Adrenal gland (tissue), 19 donors: ENCODE measurements at places on chromosomes 13 and 19.

GRCh38 chr19:48968813-48969218, 3.7 kb downstream of the FTL start:
- no peak overlapping the region for H3K27ac ChIP-seq
- H3K27me3 ChIP-seq: no peaks in the 10 kb centered on the region
- H3K4me1 ChIP-seq: peaks cover 27% of the 10 kb centered on the region
- no peak for DNase-seq

GRCh38 chr13:99276706-99277105, 18.5 kb upstream of the GPR18 start:
- DNase-seq: no peak
- no peaks in the 10 kb centered on the region for H3K36me3 ChIP-seq
- peaks cover 9% of the 10 kb centered on the region for H3K4me1 ChIP-seq
- H3K27me3 ChIP-seq: no peaks in the 10 kb centered on the region
- H3K4me3 ChIP-seq: no peak overlapping the region

- no peak overlapping the region for H3K27ac ChIP-seq
- no peaks in the 10 kb centered on the region for H3K36me3 ChIP-seq
- peaks cover 9% of the 10 kb centered on the region for H3K27me3 ChIP-seq
- no peak for DNase-seq
Observed at GRCh38 chr19:50647879-50648615, 1.2 kb upstream of the C19orf81 start.

DNA sequence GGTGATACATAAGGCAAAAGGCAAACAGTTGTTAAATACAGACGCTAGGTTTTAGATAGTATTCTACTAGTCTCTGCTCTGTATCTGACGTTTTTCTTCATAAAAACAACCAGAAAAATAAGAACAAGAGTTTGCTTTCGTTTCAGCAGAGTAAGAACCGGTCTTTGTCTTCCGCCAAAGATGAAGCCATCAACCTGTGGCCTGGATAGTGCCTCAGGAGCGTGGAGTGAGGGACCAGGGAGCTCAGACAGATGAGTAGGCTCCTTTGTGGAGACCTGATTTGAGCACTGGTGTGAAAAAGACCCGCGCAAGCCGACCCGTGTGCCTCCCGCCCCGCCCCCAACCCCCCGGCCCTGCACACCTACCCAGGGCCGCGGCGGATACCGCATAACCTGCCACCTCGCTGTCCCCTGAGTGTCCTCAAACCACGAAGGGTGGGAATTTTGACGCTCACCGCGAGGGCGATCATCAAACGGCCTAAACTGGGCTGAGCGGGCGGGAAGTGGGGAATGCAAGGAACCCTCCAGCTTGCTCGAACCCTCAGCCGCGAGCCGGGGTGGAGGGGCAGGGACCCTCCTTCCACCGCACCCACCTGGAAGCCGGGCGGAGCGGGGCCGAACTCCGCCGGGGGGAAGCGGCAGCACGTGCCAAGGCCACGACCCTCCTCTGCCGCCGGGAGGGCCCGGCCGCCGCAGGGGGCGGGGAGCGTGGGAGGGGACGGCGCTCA, 866 bp upstream of the LMO7 start:
- peak overlapping the region; percentile 89 for H3K4me3 ChIP-seq
- H3K27ac ChIP-seq: peak overlapping the region; percentile 61
- H3K36me3 ChIP-seq: no peaks in the 10 kb centered on the region
- H3K4me1 ChIP-seq: no peaks in the 10 kb centered on the region
- DNase-seq: peak; percentile 19
- H3K27me3 ChIP-seq: no peaks in the 10 kb centered on the region

- H3K27me3 ChIP-seq: peaks cover 17% of the 10 kb centered on the region
- no peak overlapping the region for H3K4me3 ChIP-seq
- H3K27ac ChIP-seq: no peak overlapping the region
- no peak for DNase-seq
- H3K4me1 ChIP-seq: no peaks in the 10 kb centered on the region
Observed at GRCh38 chr19:13712767-13713201, 51.5 kb upstream of the MRI1 start.

- H3K27ac ChIP-seq: no peak overlapping the region
- DNase-seq: no peak
- no peaks in the 10 kb centered on the region for H3K27me3 ChIP-seq
- peaks cover 14% of the 10 kb centered on the region for H3K4me1 ChIP-seq
Observed at GRCh38 chr19:15436012-15436825, 13.5 kb downstream of the WIZ start.

GRCh38 chr19:31283701-31284100, 65.5 kb downstream of the TSHZ3 start:
- no peak overlapping the region for H3K27ac ChIP-seq
- H3K36me3 ChIP-seq: no peaks in the 10 kb centered on the region
- no peaks in the 10 kb centered on the region for H3K4me1 ChIP-seq
- no peak overlapping the region for H3K4me3 ChIP-seq

DNA sequence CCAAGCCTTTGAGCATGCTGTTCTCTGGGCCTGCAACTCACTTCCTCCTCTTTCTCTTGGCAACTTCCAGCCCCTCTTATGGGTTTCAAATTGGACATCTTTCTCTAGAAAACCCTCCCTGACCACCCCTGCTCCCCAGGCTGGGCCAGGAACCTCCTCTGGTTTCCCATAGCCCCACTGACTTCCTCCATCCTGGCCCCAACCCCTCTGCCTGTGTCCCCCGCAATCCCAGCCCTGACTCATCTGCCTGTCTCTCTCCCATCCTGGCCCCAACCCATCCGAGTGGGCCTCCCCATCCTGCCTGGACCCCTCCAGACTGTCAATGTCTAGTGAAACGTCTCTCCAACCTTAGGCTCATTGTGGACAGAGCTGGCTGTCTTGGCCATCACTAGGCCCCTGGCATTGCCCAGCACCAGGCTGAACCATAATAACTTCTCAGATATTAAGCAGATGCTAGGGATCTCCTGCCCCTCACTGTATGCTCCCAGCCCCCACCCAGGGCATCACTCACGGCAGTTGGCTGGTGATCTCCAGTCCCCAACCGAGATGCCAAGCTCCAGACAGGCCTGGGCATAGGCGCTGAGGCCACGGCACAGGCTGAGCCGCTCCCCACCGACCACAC, 16.8 kb downstream of the FCGBP start:
- peaks cover 6% of the 10 kb centered on the region for H3K27me3 ChIP-seq
- no peaks in the 10 kb centered on the region for H3K4me1 ChIP-seq
- DNase-seq: no peak
- H3K27ac ChIP-seq: no peak overlapping the region

DNA sequence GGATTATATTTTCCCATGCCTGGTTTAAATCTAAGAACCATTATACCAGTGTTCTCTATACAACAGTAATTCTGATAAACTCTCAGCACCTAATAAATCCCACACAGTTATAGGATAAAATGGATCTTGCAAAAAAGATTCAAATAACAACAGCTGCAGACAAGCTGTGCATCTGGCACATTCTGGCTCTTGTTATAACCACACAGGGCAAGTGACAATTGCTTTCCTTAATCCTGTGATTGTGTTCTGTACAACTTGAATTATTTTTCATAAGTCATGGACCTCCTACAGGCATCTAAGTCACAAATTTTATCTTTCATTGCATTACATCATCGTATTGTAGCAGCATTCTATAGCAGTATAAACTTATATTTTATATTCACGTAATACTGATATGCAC, 948.3 kb downstream of the SLITRK1 start:
- no peak for DNase-seq
- H3K27me3 ChIP-seq: no peaks in the 10 kb centered on the region
- no peak overlapping the region for H3K27ac ChIP-seq
- H3K4me1 ChIP-seq: no peaks in the 10 kb centered on the region
- no peak overlapping the region for H3K4me3 ChIP-seq
- H3K36me3 ChIP-seq: no peaks in the 10 kb centered on the region

- H3K36me3 ChIP-seq: no peaks in the 10 kb centered on the region
- H3K27ac ChIP-seq: no peak overlapping the region
- no peak overlapping the region for H3K4me3 ChIP-seq
- no peaks in the 10 kb centered on the region for H3K4me1 ChIP-seq
- no peak for DNase-seq
Observed at GRCh38 chr19:41843371-41843770, 1.1 kb downstream of the LYPD4 start.

DNA sequence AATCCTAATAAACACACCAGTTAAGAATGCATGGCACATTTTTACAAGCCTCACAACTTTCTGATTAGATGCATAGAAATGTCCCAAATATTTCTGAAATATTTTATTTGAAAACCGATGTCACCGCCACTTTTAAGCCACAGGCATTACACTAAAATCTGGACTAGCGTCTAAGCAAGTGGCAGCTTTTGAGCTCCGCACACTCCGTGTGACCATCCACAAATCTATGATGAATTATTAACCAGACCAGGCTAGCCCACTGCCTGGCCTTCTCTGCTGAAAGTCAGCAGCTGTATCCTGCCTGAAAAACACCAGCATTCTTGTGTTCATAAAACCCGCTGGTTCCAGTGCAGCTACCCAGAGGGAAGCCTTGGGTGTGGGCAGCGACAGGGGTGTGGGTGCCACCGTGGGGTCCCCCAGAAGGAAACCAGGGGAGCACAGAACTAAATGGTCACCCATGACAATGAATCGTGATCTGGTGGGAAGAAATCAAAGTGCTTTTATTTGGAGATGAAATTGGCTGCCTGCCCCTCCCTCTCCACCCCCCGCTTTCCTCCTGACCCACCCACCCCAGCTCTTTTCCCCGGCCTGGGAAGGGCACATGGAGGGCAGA, 13.8 kb downstream of the RASA3 start:
- no peaks in the 10 kb centered on the region for H3K36me3 ChIP-seq
- no peak overlapping the region for H3K27ac ChIP-seq
- no peak overlapping the region for H3K4me3 ChIP-seq
- H3K27me3 ChIP-seq: no peaks in the 10 kb centered on the region

DNA sequence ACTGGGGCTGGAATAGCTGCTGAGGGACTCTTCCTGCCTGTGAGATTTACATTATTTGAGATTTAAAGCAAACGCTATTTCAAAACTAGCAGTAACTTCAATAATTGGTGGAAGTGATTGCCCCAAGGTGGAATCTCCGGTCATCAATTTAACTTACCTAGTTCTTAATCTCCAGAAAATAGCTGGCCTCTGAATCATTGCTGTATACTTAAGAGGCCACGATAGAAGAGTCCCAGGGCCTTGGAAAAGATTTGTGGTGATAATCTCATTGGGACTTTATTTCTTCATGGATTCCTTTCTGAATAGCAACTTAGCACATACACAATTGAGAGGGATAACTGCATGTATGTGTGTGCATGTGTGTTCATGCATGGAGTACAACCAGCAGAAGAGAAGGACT, 120.2 kb downstream of the DNAJC15 start:
- H3K36me3 ChIP-seq: no peaks in the 10 kb centered on the region
- H3K4me1 ChIP-seq: no peaks in the 10 kb centered on the region
- no peak for DNase-seq
- H3K27ac ChIP-seq: no peak overlapping the region
- no peaks in the 10 kb centered on the region for H3K27me3 ChIP-seq

GRCh38 chr13:36913463-36913862, 6.6 kb downstream of the SMAD9 start:
- no peaks in the 10 kb centered on the region for H3K36me3 ChIP-seq
- no peak overlapping the region for H3K27ac ChIP-seq
- no peaks in the 10 kb centered on the region for H3K4me1 ChIP-seq
- H3K27me3 ChIP-seq: no peaks in the 10 kb centered on the region

- H3K4me1 ChIP-seq: peaks cover 5% of the 10 kb centered on the region
- H3K27ac ChIP-seq: no peak overlapping the region
- peak overlapping the region; percentile 30 for H3K4me3 ChIP-seq
- H3K27me3 ChIP-seq: no peaks in the 10 kb centered on the region
- no peaks in the 10 kb centered on the region for H3K36me3 ChIP-seq
Observed at GRCh38 chr19:48501494-48502349, 9.9 kb downstream of the LMTK3 start.

GRCh38 chr19:34793565-34793964, 20.6 kb upstream of the ZNF599 start:
- no peak overlapping the region for H3K4me3 ChIP-seq
- no peak overlapping the region for H3K27ac ChIP-seq
- no peak for DNase-seq

DNA sequence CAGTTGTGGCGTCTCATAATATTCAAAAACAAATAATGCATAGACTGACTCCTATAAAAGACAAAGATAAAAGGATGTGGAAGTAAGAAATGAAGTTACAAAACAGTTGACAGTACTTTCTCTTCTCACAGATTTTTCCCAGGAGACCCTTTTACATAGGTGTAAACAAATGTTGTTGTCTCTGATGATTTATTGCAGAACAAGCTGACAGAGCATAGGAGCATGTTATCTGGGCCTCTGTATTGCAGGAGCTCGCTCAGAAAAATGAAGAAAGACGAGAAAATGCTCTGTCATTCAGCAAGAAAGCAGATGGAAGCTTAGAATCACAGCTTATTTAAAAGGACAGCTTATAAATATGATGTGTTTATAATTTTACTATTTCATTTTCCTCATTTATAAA, 353.6 kb upstream of the GPC6 start:
- H3K4me3 ChIP-seq: no peak overlapping the region
- no peaks in the 10 kb centered on the region for H3K36me3 ChIP-seq
- DNase-seq: no peak

DNA sequence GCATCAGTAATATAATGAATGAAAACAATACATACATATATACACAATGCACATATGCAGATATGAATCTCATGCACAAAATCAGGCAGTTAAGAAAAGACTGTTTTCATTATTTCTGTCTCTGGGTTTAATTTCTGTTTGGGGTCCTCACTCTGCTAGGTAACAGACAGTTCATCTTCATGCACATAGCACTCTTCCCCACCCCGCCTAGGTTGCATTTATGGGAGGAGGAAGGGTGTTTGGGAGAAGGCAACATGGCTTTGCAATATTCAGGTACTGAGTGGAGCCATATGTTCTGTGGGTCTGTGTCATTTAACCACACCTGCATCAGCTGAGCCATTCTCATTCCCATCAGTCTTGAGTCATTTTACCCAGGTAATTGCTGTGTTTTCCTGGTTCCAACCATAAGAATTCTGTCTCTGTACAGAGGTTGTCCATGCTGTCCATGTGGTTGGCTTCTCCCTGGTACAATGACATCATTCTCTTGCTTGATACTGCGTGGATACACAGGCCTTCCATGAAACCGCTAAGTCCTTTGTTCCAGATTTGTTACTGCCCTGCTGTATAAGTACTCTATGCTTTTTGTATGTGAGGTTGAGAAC, 45.3 kb downstream of the RFC3 start:
- no peaks in the 10 kb centered on the region for H3K4me1 ChIP-seq
- H3K27ac ChIP-seq: no peak overlapping the region
- no peaks in the 10 kb centered on the region for H3K36me3 ChIP-seq

GRCh38 chr13:20497006-20497775, 28.5 kb downstream of the CRYL1 start:
- H3K4me3 ChIP-seq: no peak overlapping the region
- H3K27ac ChIP-seq: no peak overlapping the region
- peaks cover 3% of the 10 kb centered on the region for H3K4me1 ChIP-seq

- no peak overlapping the region for H3K4me3 ChIP-seq
- no peaks in the 10 kb centered on the region for H3K36me3 ChIP-seq
- no peaks in the 10 kb centered on the region for H3K4me1 ChIP-seq
- H3K27me3 ChIP-seq: no peaks in the 10 kb centered on the region
- DNase-seq: no peak
- no peak overlapping the region for H3K27ac ChIP-seq
Observed at GRCh38 chr19:517721-518597, 10.7 kb downstream of the TPGS1 start.
